Spinal cord (tissue), 10 donors: ENCODE measurements at places on chromosomes 3 and 15.

DNA sequence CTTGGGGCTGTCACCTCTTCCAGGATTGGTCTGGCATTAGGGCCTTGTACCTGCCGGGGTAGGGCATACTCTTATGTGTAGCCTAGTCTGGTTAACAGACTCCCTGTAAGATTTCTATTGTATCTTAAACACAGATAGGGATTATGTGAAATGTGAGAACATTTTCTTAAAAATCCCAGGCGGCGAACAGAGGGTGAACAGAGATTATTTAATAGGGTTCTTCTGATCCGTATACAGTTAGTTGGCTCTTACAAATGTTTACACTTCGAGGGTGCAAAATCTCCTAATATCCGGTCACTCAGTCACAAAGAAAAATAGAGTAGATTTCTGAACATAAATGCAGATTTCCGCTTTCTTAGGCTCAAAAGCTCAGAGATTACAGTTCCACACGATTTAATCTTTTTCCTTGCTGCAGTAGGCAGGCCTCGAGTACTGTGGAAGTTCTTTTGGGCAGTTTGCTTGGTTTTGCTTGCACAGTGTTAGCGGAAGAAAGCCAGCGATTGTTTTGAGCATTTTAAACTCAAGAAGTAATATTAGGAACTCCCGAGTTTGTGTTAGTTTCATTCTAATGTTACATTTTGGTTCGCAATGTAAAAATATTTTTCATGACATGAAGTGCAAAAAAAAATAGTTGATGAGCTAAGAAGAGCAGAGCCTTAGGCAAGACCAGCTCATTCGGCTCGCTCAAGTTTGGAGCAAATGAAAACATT, 993 bp downstream of the PLCL2 start:
- DNase-seq: no peak

- DNase-seq: no peak
These were observed 234.0 kb downstream of the PLCL2 start for GRCh38 chr3:17118771-17119170.

GRCh38 chr3:67653425-67654098, 850 bp downstream of the SUCLG2 start:
- no peak for DNase-seq

DNA sequence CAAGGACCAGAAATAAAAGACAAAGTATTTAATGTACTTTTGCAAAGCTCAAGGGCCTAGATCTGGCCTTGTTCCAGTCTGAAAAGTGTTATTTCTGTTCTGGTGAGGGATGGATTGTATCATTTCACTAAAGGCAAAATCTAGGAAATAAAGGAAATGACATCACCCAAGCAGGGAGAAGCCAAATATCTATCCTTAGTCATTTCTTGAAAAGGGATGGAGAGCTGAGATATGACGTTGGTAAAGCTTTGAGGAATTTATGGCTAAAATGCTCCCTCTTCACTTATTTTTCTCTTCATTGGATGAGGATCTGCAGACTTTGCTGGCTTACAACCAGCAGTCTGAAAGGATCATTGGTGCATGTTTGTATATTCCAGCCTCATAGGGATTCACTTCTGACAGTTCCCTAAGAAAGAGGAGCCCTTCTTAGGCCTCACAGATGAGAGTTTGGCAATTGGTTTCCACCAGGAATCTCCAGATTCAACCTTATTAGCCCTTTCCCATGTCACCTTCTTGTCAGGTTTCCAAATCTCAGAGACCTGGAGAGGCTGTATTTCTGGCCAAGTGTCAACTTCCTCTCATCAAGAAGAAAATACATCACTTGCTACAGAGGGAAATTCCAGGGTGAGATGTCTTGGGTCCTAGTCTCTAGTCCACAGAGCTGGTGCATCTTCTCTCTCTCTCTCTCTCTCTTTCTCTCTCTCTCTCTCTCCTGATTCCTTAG, 93.7 kb upstream of the BOC start:
- peak; percentile 28 for DNase-seq

DNA sequence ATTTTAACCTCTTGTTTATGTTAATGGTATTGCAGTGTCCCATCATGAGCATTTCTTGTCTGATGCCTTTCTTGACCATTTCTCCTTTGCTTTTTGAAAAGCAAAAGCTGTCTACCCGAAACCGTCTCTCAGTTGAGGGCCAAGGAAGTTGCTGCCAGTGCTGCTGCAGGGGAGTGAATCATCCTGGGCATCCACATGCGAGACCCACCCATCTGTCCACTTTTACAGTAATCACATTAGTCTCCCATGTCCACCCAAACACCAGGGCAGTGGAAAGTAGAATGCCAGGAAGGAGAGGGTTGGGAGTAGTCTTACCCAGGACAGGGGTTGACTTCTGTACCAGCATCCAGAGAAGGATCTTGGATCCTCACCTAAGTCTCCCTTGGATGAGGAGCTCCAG, 48.6 kb upstream of the TEX264 start:
- no peak for DNase-seq
